ENCODE measurements at places on chromosomes 12 and 14.

DNA sequence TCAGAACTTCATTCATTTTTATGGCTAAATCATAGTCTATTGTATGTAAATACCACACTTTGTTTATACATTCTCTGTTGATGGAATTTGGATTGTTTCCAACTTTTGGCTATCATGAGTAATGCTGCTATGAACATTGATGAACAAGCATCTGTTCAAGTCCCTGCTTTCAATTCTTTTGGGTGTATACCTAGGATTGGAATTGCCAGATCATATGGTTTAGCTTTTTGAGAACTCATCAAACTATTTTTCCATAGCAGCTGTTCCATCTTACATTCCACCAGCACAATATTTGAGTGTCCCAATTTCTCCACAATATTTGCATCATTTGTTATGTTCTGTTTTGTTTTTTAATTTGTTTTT, 52.3 kb upstream of the CCND2 start:
- DNase-seq = no peak

GRCh38 chr12:8698132-8698851, 501 bp downstream of the RIMKLB start:
- no peak for DNase-seq

DNA sequence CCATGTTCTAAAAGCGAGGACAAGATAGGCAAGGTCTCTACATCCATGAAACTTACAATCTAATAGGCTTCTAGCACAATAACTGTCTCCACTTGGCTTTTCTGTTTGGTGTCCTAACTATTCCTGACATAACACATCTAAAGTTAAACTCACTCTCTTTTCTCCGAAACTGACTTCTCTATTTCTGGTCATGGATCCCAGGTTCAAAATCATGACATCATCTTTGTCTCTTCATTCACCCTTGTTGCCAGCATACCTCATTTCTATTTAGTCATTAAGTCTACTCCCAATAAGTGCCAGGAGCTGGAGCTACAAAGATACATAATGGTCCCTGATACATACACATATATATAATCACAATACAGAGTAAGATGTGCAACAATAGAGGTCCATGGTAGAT, 53.9 kb upstream of the CEP83 start:
- no peak for DNase-seq

GRCh38 chr12:99611599-99611998, 36.0 kb upstream of the GARIN6 start:
- no peak for DNase-seq

- DNase-seq = no peak
These were observed 44.0 kb upstream of the EAPP start for GRCh38 chr14:34583525-34583924.

- DNase-seq = no peak
These were observed 564 bp downstream of the ATXN3 start for GRCh38 chr14:92105893-92106142.

DNA sequence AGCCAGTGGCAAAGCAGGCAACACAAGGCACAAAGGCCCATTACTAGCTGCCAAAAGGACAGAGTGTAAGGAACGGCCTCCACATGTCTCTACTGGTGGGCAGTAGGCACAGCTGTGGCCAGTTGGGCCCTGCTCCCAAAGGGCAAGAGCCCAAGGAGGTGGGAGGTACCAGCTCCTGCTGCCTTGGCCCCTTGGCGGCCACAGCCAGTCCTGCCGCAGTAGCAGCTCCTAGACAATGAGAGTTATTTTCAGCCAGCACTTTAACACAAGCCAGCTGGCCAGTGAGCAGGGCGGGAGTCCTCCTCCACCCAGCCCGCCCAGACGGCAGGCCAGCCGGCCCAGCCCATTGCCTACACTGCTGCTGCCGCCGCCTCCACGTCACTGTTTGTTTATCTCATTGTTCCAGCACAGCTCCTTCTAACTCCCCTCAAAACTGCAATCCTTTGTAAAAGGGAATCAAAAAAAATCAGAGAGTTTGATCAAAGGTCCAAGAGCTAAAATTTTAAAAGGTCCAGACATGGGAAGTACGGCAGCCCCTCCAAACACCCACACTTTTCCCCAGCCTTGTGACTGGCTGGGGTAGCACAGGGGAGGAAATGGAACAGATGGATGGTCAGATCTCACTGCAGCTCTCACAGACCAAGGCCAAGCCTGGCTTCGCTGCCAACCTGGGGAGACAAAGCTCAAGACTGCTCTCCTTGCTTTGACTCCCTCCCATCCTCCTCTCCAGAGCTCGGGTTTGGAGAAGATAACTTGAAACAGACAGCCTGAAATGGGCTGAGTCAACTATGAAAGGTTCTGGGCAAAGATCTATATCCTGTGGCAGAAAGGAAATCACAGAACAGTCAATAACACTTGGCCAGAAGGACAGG, 33.5 kb downstream of the FMNL3 start:
- no peak for DNase-seq

- DNase-seq = no peak
These were observed 943.8 kb downstream of the SLC16A7 start for GRCh38 chr12:60539592-60539991.

- no peak for DNase-seq
These were observed 68.7 kb downstream of the PLEKHA5 start for GRCh38 chr12:19198272-19198671.

GRCh38 chr12:112275207-112275606, 107.0 kb downstream of the HECTD4 start:
- no peak for DNase-seq

DNA sequence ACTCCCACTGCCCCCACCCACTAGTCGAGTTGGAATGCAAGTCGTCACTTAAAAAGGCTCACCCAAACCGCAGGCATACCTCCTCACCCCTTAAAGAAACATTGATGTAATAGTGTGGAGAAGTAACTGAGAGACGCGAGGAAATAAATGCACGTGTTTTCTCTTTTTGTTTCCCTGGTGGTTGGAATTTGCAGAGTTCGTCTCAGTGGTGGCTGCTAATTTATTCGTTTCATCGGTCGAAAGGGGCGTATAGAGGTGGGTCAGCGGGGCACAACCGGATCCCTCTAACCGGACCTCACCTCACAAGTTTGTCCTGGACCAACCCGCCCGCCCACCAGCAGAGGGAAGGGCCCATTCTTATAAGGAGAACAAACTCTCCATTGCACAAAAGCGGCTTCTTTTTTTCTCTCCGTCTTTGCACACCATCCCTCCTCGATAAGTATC, 5.0 kb upstream of the NPAS3 start:
- DNase-seq = no peak

DNA sequence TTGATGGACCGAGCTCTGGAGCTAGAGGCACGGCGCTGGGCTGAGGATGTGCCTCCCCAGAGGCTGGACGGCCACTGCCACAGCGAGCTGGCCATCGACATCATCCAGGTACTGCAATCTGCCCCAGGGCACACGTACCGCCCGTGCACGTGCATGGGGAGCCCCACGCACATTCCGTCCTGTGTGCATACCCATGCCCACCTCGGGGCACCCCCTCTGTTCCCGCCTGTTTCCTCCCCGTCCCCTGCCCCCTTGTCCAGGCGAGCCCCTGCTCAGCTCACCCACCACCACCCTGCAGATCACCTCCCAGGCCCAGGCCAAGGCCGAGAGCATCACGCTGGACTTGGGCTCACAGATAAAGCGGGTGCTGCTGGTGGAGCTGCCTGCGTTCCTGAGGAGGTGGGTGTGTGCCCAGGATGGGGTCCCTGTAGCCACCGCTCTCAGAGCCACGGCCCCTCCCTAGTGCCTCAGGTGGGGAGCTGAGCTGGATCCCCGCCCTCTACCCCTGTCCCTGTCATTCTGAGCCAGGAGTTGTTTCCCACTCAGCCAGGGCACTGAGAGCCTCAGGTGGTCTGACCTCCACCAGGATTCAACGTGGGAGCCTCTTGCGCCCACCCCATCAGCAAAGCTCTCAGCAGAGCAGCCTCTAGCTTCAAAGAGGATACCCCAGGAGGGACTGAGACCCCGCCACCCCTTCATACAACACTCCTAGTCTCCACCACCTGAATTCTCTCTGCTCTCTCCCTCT, 6.9 kb downstream of the TNFAIP2 start:
- no peak for DNase-seq

- no peak for DNase-seq
These were observed 13.5 kb upstream of the ATF1 start for GRCh38 chr12:50750366-50750765.

GRCh38 chr14:104986487-104987164, 1.0 kb downstream of the CLBA1 start:
- no peak for DNase-seq

GRCh38 chr12:28096649-28097048, 93.6 kb upstream of the CCDC91 start:
- DNase-seq = no peak

GRCh38 chr12:120940006-120940405, 35.8 kb upstream of the SPPL3 start:
- no peak for DNase-seq

- no peak for DNase-seq
These were observed 48.5 kb upstream of the NUAK1 start for GRCh38 chr12:106187155-106187789.

- DNase-seq = no peak
These were observed 127.1 kb downstream of the NELL2 start for GRCh38 chr12:44748950-44749468.

DNA sequence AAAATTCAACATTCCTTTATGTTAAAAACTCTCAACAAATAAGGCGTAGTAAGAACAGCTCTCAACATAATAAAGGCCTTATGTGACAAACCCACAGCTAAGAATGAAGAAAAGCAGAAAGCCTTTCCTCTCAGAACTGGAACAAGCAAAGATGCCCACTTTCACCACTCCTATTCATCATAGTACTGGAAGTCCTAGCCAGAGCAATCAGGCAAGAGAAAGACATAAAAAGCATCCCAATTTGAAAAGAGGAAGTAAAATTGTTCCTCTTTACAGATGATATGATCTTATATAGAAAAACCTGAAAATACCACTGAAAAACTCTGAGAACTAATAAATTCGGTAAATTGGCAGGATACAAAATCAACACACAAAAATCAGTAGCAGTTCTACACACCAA, 52.1 kb downstream of the STON2 start:
- no peak for DNase-seq

DNA sequence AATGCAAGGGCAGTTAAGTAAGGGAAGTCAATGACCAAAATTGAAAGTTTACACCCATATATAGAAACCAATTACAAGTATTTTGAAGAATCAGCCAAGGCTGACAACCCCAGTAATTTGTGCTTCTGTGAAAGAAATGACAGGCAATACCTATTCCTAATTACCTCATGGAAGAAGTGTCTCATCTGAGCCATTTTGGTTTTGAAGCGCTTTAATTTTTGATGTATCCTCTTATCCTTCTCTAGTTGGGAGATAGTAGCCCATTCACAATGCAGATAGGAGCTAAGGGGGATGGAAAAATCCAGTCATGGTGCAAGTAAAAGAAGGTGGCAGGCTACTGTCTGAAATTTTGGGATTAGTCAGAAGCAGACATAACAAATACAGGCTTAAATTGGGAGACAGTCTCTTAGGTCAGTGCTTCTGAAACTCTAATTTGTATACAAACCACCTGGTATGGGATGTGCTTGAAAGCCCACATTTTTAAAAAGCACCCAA, 30.4 kb upstream of the SUPT16H start:
- no peak for DNase-seq

GRCh38 chr12:97257726-97258125, 204.9 kb upstream of the RMST start:
- no peak for DNase-seq

DNA sequence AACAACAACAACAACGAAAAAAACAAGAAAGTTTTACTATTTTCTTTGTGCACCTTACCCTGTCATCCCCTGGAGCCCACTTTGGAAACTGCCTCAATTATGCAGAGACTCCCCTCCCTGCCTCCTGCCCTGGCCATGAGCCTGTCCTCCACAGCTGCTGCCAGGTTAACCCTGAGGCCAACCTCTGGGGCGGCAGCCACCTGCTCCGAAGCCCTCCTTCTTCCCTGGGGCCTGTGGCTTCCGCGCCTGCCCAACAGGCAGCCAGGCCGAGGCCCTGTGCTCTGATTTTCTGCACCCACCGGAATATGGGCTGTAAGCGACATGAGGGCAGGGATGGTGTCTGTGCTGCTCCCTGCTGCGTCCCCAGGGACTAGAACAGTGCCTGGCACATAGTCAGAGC, 183.0 kb downstream of the CALM1 start:
- DNase-seq = no peak

GRCh38 chr12:92971859-92972524, 42.9 kb upstream of the EEA1 start:
- no peak for DNase-seq

DNA sequence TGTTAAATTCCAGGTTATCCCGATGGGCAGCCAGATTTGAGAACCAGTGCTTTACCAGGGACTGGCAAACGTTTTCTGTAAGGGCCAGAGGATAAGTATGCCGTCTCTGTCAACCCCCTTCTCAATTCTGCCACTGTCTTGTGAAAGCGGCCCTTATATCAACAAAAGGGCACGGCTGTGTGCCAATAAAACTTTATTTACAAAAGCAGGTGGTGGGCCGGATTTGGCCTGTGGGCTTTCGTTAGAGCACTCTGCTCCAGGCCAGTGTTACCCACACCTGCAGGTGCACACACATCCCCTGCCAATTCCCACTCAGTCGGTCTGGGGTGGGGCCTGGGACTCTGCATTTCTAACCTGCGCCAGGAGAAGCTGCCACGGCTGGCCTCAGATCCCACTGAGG, 111.2 kb downstream of the RFLNA start:
- no peak for DNase-seq

GRCh38 chr12:89750389-89751351, 42.0 kb upstream of the ATP2B1 start:
- no peak for DNase-seq

- DNase-seq = no peak
These were observed 72.1 kb downstream of the PHLDA1 start for GRCh38 chr12:75959506-75959905.

DNA sequence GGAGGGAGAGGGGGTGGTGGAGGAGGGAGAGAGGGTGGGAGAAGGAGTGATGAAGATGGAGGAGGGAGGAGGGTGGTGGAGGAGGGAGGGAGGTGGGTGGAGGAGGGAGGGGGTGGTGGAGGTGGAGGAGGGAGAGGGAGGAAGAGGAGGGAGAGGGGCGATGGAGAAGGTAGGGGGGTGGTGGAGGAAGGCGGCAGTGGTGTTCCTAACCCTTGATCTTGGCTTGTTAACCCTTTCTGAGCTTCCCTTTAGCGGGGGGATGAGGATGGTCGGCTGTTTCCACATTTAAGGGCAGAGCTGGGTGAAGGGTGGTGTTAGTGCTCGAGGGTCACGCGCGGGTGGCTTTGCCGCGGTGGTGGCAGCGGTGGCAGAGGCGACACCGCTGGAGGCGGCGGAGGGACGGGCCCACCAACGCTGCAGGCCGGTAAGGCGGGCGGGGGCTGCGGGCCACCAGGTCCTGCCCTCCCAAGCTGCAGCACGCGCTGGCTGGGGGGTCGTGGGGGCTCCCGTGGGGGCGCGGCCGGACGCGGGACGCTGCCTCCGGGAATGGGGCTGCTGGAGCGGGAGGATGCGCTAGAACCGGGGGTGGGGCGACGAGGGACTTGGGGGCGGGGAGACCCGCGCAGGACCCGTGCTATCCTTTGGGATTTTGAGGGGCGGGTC, 156.3 kb downstream of the PTPN11 start:
- DNase-seq = no peak

DNA sequence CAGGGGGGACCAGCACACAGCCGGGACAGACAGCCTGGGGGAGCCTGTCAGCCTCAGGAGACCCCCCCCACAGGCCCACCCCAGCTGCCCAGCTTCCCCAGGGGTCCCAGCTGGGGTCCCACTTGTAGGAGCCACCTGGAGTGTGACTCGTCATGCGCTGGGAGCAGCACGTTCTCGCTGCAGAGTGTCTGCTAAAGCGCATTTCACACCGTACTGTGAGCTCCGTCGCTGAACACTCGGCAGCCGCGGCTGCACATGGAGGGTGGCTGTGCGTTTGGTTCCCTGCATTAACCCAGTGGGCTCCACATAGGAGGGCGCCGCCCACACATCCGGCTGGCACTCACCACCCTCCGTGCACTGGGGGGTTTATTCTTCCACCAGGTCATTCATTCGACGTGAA, 56.7 kb downstream of the FBRSL1 start:
- no peak for DNase-seq

All from stimulated activated CD8-positive, alpha-beta memory T cell treated with anti-CD3 and anti-CD28 coated beads, Interleukin-15, amount 100 ng/mL, for 1 hour (primary cell).